Effector CD8-positive, alpha-beta T cell (primary cell): ENCODE measurements at places on chromosomes 7 and 10.

DNA sequence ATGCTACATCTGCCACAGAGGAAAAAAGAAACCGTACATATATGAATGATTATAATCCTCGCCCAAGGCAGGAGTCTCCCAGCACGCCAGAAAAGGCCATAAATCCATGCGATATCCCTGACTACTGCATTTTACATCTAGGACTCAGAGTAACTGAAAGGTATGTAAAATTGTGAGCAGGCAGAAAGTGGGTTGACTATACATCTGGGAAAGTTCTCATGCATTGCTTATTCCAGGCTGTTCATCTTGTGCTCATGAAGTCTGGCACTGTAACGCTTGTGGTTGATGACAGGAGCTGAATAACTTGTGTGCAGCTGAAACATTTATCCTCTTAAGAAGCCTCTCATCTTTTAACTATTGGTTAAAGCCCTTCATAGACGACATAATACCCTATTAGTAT lies 193.4 kb upstream of the STEAP4 start:
- no peak for DNase-seq

GRCh38 chr7:37670436-37670835 lies 13.1 kb upstream of the GPR141 start:
- DNase-seq: no peak

- DNase-seq: no peak
Measured at GRCh38 chr7:25832456-25832855, 319.5 kb upstream of the NFE2L3 start.

GRCh38 chr7:116521046-116521664 lies 3.7 kb upstream of the CAV1 start:
- no peak for DNase-seq

- no peak for DNase-seq
Measured at GRCh38 chr7:139741239-139741638, 36.6 kb downstream of the HIPK2 start.

GRCh38 chr7:5198741-5199140 lies 8.7 kb downstream of the WIPI2 start:
- DNase-seq: no peak

DNA sequence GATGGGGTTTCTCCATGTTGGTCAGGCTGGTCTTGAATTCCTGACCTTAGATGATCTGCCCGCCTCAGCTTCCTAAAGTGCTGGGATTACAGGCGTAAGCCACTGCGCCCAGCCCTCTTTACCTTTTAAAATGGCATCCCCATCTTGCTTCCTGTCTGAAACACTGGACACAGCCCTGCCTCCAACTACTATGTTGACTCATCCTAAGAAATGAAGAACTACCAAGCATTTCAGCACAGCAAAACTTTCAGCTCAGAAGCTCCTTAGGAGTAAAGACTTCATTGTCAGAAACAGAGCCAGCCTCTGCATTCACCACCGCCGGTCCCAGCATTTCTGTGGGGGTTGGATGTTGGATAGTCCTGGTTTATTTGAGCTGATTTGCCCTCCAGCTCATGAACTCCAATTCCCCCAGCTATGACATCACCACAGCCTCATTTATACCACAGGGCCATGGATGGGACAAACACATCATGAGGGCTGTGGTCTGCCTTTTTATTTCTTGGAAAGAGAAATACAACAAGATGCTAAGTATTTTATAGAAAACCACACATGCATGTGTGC lies 123.5 kb downstream of the ADCY1 start:
- DNase-seq: no peak

DNA sequence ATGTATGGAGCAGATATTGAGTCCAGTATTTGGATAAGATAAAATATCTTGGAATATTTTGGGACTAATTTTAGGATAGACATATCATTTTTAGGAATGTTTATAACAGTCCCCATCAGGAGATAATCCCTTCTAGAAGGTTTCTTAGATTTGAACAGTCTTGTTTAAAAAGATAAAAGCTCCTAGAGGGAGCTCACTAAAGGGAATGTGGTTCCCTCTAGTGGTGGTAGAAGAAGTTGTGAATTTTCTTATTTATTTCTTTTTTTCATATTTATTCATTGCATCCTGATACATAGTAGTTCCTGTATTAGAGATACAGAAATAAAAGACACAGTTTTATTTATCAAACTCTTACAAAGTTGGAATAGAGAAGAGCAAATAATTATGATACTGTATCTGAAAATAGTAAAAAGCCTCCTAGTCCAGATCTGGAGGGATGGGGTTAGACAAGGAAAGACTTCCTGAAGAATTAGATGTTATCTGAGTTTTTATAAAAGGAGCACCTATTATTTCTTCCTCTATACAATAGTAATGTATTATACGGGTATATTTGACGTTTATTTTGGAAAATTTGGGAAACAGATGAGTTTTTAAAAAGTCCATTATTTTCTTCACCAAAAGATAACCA lies 24.5 kb upstream of the KLF14 start:
- DNase-seq: no peak

- DNase-seq: no peak
Measured at GRCh38 chr7:94049615-94050014, 45.5 kb upstream of the BET1 start.

DNA sequence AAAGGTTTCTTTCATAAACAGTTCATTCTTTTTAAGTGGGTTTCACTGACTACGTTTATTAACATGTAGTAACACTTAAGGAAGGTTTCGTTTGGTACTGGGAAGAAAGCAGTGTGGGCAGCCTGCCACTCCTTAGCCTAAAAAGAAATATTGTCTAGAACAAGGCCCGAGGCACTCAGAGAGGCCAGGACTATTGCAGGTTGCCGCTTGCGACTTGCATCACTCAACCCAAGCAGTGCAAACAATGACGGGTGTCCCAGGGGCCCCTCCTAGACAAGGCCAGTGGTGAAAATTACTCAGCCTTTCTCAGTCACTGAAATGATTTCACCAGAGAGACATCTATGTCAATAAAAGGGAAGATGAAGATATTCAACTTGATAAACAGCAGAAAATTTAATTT lies 243.9 kb downstream of the SNX13 start:
- DNase-seq: no peak

GRCh38 chr7:45161842-45162241 lies 4.3 kb downstream of the RAMP3 start:
- DNase-seq: no peak

DNA sequence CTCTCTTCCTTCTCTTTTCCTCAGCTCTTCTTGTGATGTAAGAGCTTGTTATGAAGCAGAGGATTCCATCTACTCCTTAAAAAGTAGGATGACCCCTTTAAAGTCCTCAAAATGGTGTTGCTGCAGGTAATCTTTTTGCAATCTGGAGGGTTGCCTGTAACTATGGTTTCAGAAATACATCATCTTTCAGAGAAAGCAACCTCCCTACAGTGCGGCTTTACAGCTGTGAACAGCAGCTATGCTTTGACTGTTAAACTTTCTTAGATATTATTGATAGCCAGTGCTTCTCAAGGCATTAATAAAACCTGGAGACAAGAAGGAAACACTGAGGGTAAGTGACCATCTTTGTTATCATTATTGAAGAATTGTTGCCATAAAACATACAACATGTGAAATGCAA lies 86.6 kb upstream of the MDFIC start:
- DNase-seq: no peak

DNA sequence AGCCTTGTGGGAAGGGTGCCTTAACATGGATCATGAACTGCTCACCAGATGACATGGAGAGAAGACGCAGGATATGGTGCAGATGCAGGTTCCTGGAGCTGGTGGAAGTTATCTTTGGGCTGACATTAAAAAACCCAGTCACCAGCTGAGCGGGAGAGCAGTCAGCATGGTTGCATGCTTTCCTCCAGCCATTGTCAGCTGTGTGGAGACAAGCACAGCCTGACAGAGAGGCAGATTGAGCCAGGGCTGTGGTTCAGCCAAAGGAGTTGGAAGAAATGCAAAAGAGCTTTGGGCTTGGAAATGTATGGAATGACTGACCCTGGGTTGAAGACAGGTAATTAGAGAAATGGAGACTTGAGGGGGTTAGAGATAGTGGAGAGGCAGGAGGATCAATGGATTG lies 79.7 kb downstream of the CPVL start:
- no peak for DNase-seq

- DNase-seq: no peak
Measured at GRCh38 chr10:60870416-60870728, 73.6 kb downstream of the RHOBTB1 start.

DNA sequence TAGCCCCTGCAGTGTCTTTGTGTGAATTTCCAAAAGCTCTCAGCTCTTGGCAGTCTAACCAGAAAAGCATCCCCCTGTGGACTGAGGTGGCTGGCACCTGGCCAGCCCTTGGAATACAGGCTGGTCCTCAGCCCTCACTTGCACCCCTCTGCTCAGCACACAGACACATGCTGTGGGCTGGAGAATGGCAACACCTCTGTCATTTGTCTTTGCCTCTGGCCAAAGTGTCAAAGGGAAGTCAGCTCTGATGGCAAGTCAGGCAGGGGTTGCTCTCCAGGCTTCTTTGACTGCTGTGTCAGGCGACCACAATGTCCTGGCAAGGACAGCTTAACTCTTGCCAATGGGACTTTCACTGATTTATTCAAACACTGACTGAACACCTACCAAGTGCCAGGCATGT lies 724.8 kb downstream of the INHBA start:
- DNase-seq: no peak

DNA sequence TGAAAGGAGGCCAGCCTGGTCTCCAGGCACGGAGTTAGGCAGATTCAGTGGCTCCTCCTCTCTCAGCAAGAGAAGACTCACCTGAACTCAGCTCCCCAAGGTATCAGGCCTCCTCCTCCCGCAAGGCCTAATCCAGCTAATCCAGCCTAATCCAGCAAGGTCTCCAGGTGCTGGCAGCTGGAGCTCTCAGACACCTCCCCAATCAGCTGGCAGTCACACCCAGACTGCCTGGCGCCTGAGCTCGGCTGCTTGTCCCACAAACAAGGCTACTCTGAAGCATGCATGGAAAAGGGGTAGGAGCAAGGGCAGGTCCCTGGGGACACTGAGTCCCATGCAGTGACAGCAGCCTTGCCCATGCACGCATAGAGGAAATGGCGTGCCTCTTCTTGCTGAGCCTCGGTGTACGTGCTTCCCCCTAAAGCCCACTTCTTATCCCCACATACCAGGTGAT lies 3.3 kb upstream of the OPN4 start:
- no peak for DNase-seq

GRCh38 chr10:42880255-42880620 lies 97.6 kb downstream of the BMS1 start:
- DNase-seq: no peak

GRCh38 chr10:90865401-90865800 lies 6.4 kb upstream of the RPP30 start:
- DNase-seq: no peak

GRCh38 chr7:88069093-88069492 lies 135.0 kb downstream of the ADAM22 start:
- DNase-seq: no peak

DNA sequence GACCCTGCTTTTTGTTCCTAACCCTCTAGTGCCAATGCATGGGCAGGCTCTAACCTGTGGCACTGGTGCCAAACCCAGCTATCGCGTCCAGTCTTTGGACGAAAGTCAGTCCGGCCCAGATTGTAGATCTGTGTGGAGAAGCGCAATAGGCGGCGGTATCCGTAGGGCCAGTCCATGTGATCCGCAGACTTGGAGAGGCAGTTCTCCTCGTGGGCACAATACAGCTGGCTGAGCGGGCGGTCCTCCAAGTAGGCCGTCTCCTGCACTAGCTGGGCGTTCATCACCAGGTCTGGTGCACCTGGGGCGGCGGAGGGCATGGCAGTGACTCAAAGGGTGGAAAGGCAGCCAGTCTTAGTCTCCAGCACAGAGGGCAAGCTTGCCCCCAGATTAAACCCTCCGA lies 14.5 kb downstream of the LOXL4 start:
- no peak for DNase-seq

- no peak for DNase-seq
Measured at GRCh38 chr10:33566426-33566825, 232.0 kb upstream of the NRP1 start.

- no peak for DNase-seq
Measured at GRCh38 chr10:133043541-133044225, 44.0 kb upstream of the ADGRA1 start.

GRCh38 chr10:59713196-59713821 lies 3.7 kb upstream of the SLC16A9 start:
- no peak for DNase-seq

- no peak for DNase-seq
Measured at GRCh38 chr7:133739817-133740216, 387.3 kb upstream of the LRGUK start.

- DNase-seq: no peak
Measured at GRCh38 chr10:72679838-72680241, 12.1 kb upstream of the MCU start.

- no peak for DNase-seq
Measured at GRCh38 chr7:130160455-130160854, 44.8 kb downstream of the TMEM209 start.

DNA sequence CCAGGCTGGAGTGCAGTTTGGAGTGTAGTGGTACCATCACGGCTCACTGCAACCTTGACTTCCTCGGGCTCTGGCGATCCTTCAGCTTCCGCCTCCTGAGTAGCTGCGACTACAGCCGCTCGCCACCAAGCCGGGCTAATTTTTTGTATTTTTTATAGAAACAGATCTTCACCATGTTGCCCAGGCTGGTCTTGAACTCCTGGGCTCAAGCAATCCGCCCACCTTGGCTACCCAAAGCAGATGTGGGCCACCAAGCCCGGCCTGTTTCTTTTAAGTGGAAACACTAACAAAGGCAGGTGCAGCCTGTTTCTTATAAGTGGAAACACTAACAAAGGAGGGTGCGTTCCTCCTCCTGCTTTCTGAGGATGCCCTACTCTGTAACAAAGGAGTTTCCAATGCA lies 18.2 kb downstream of the PRF1 start:
- no peak for DNase-seq

DNA sequence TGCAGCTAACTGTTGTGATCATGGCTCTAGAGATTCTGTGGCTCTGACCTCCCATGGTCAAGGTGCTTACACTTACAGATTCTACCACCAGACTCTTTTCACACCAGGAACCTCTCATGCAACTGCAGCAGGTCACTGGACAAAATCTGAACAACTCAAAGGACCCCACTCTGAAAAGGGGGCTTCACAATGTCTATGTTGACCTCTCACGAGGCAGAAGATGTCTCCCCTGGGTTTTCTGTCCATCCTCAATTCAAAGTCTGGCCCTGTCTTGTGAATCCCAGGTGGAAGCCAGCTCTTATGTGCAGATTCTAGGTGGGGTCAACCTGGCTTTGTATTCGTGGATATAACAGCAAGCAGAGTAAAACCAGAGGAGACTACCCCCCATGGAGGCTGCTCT lies 118.6 kb upstream of the ZNF479 start:
- no peak for DNase-seq

- no peak for DNase-seq
Measured at GRCh38 chr7:82164813-82165212, 278.8 kb downstream of the CACNA2D1 start.

- DNase-seq: no peak
Measured at GRCh38 chr10:74855439-74855838, 29.0 kb downstream of the KAT6B start.

GRCh38 chr10:55852900-55853299 lies 508.2 kb downstream of the ZWINT start:
- no peak for DNase-seq

DNA sequence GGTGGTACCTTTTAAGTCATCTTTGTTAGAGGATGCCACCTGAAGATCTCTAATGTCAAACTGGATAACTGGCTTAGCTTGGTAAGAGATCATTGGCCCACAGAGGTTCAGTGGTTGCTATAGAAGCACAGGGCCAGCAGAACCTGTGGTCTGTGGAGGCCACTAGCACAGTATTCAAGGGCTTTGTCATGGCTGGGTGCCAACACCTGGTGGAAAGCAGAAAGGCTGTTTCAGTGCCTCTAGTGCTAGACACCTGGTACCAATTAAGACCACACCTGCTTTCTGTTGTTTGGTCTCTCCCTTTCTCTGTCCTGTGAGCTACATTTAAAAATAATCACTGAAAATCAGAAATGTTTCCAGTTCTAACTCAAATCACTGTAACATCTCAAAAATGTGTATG lies 10.0 kb upstream of the PCGF5 start:
- DNase-seq: no peak
